Activated CD4-positive, alpha-beta T cell treated with anti-CD3 and anti-CD28 coated beads, Interleukin-2, amount 50 U/mL, for 48 hours (primary cell): ENCODE measurements at places on chromosomes 2 and 18.

- DNase-seq: no peak
These were observed 1668.7 kb downstream of the SUCLG1 start for GRCh38 chr2:82790206-82791021.

GRCh38 chr2:14927021-14927564 lies 294.6 kb downstream of the LRATD1 start:
- no peak for DNase-seq

DNA sequence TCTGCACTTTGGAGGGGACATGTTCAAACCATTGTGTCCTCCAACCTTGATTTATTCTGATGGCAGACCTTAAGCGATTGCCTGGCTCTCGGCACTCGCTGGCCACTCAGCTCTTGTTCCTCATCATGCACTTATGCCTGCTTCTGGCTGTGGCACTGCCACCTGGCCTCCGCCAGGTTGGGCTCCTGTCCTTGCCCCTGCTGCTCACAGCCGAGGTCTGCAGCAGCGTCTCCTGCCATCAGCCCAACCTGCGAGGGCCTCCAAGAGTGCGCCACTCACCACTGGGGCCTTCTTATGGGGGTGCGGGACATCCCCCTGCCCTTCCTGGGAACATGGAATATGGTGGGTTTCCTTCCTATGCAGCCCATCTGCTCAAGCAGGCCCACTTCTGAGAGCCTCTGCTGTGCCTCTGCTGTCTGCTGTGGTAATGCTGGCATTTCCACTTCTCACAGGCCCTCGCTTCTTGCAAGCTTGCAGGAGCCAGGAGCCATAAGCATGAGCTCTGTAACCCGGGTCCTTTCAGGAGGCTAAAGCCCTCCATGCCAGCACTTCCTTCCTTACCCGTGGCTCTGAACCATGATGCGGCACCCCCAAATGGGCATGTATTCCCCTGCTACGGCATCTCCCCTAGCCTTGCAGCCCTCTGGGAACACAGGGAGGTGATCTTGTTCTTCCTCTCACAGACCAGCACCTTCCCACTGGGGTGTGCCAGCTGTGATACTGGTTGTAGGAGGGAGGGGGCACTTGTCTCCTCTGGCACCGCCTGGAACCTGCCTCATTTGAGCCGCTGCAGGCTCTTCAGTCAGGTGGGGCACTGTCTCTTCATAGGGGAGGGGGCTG lies 58.6 kb upstream of the HS6ST1 start:
- no peak for DNase-seq

DNA sequence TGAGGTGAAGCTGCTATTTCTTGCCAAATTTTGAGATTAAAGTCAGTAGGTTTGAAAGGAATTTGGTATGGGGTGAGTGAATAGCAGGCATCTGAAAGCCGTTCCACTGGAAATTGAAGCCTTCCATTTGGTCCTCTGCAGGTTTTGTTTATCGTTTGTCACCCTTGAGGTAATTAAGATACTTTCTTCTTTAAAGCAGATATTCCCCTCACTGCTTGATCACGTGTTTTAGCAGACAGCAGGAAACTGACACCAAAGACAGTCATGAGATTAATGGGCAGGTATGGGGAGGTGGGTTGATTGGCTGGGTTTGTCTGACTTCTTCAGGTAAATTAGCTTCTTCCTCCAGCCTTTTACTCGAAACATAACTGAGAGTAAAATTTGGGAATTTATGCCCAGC lies 10.7 kb downstream of the LPIN1 start:
- no peak for DNase-seq

GRCh38 chr2:68057658-68058396 lies 5.0 kb downstream of the C1D start:
- DNase-seq: no peak

DNA sequence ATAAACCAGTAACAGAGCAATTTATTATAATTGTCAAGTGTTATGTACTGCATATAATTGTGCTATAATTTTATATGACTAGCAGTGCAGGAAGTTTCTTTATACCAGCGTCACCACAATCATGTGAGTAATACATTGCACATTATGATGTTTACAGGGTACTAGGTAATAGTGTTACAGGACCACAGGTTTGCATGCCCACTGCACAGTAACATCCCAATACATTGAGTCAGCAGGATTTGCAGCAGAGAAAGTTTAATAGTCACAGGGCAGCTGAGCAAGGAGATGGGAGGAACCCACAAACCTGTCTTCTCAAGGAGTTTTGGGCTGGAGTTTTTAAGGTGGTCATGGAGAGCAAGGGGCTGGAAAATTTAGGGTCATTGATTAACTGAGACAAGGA lies 1042.9 kb upstream of the ACVR2A start:
- DNase-seq: no peak

- no peak for DNase-seq
These were observed 9.9 kb upstream of the SALL3 start for GRCh38 chr18:78969574-78970315.

GRCh38 chr2:67645280-67646138 lies 248.4 kb downstream of the ETAA1 start:
- no peak for DNase-seq

DNA sequence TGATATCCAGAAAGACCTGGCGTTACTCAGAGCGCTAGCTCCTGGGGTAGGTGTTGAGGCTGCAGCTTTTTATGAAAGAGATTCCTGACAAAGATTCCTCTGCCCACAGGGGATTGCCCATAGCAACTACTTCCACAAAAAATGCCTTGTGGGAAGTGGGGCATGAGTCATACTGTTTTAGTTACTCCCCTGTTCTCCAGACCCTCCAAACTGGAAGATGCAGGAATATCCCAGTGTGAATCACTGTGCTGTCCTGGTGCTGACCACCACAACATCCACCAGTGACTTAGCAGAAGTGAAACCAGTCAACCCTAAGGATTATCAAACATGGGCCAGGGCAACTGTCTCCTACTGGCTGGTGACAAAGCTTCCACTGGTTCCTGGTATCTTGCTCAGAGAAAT lies 61.8 kb downstream of the CDH2 start:
- no peak for DNase-seq

GRCh38 chr2:120301284-120301683 lies 44.7 kb upstream of the INHBB start:
- no peak for DNase-seq

DNA sequence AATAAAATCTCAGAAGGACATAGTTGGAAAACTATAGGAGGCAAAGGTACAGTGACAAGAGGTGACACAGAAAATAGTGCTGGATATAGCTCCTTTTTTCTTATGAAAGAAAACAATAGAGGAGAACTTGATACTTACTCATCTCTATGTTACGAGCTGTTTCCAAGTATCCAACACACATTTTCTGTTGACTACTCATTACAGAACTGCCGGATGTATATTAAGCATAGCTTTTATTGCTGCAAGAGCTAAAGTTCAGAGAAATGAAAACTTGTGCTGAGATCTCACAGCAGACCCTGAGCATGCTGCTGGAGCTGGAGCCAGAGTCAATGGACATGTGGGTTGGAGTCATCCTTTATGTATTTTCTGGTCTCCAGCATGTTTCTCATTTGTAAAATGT lies 210.0 kb upstream of the NT5C1B start:
- no peak for DNase-seq

DNA sequence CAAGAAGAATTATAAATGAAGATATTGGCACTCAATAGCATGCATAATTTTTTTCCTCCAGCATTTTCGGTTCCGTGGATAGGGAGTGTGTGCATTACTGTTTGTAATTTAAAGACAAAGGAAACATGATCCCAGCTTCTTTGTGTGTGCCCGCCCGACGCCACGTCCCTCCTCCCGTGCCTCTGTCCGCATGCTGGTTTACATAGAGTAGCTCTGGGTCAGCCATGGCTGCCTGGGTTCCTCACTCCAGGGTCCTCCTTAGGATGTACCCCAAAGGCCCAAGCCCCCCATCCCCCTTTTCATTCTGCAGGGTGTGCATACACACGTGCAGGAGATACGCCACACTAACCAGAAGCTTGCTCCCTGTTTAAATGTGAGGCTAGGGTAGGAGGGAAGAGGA lies 214.7 kb downstream of the KLHL29 start:
- DNase-seq: no peak

- DNase-seq: no peak
These were observed 39.4 kb upstream of the ZNF804A start for GRCh38 chr2:184558713-184559464.

DNA sequence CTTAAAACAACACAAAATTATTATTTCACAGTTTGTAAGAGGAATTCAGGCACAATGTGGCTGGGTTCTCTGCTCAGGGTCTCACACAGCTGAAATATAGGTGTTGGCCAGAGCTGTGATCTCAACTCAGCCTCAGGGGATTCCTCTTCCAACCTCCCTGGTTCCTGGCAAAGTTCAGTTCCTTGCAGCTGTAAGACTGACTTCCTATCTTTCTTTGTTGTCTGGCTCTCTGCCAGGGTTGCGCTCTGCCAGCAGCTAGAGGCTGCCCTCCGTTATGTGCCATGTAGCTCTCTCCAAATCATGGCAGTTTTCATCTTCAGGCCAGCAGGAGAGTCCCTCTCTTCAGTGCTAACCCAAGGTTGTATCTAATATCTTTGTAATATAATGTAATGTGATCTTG lies 272.5 kb upstream of the KCNJ3 start:
- DNase-seq: no peak

DNA sequence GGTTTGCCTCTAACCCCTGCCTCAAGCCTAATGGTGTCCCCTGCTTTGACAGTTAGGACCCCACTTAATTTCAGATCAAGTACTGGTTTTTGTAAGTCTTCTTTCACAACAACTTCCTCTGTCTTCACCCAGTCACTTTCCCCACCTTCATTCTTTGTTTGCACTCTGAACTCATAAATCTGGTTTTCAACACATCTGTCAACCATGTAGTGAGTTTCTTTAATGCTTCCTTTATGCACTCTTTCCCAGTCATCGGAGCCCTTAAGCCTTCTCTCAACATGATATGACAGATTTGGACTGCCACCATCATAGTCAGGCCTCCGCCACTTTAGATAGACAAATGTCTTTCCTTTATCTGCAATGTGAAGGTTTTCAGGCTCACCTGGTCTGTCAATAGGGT lies 109.1 kb downstream of the PLEKHA3 start:
- no peak for DNase-seq

DNA sequence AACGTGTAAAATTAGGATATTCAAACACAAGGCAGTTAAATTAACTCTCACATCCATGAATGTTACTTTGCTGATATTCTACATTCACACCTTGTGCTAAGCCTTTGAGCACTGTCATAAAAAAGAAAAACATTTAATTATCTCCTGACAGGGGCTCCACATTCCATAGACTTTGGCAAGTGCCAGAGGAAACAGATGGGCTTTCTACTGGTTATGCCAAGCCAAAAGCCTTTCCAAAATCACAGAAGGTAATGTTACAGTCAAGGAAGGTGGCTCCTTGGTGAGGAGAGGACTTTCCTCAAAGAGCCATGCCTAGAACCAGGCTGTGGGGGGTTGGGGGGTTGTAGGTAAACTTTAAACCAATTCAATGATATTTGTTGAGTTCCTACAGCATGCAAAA lies 12.4 kb downstream of the MYO5B start:
- no peak for DNase-seq

- no peak for DNase-seq
These were observed 69.2 kb downstream of the NPPC start for GRCh38 chr2:231856959-231857358.

- DNase-seq: no peak
These were observed 110.4 kb downstream of the CDC42EP3 start for GRCh38 chr2:37560863-37561614.

DNA sequence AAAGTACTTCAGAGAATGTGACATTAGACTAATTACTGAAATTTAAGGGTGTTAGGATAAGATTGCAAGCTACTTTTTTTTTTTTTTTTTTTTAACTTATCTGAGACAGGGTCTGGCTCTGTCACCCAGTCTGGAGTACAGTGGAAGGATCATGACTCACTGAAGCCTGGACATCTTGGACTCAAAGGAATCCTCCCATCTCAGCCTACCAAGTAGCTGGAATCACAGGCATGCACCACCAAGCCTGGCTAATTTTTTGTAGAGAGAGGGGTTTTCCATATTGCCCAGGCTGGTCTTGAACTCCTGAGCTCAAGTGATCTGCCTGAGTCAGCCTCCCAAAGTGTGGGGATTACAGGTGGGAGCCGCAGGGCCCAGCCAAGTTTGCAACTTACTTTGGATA lies 1246.0 kb upstream of the ZEB2 start:
- no peak for DNase-seq

DNA sequence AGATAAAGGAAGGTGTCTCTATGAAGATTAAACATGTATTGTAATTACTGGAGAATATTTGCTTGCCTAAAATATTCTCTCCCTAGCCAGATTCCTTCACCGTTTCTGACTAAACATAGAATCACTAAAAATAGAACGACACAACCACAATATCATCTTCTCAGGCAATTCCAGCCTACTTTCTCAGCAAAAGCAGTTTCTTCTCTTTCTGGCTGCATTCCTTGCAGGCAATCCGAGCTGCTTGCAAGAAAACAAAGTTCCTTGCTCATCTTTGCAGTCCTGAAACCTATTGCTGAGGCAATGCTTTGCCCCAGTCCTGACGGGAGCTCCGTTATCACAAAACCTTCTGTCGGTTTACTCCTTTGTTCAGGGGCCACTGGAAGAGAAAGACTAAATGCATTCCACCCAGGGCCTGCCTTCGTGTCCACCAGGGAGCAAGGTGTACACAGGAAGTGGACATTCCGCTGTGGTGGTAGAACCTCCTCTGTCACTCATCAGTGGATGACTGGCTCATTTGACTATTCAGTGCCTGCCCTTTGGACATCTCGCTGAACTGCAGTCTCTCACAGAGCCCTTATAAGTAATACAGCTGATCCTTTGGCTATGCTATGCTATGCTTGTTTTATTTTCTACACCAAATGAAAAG lies 239.2 kb upstream of the DOK6 start:
- DNase-seq: no peak

- no peak for DNase-seq
These were observed 74.4 kb upstream of the TANC1 start for GRCh38 chr2:158894078-158894477.
